Stimulated activated CD8-positive, alpha-beta memory T cell treated with anti-CD3 and anti-CD28 coated beads, Interleukin-7, amount 100 ng/mL, for 48 hours (primary cell): ENCODE measurements at places on chromosomes 7 and 10.

GRCh38 chr7:100059251-100059739, 9.7 kb downstream of the ZSCAN21 start:
- DNase-seq, result no peak

DNA sequence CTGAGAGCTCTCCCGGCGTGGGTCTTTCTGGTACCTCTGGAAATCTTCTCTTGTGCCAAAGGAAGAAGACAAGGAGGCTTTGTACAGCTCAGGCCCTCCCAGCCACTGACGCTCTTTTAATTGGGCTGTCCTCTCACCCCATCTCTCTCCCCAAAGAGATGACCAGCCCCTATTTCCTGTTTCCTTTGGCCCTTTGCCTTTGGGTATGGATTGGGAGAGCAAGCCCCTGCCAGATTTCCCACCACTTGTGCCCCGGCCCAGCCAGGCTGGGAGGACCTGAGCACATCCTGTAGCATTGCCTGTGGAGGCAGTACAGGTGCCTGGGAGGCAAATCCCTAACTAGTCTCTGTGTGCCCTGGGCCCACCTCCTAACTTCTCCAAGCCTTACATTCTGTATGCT, 5.7 kb upstream of the PLAC9 start:
- DNase-seq, result no peak

- no peak for DNase-seq
Measured at GRCh38 chr7:156927571-156928405, 21.7 kb upstream of the NOM1 start.

DNA sequence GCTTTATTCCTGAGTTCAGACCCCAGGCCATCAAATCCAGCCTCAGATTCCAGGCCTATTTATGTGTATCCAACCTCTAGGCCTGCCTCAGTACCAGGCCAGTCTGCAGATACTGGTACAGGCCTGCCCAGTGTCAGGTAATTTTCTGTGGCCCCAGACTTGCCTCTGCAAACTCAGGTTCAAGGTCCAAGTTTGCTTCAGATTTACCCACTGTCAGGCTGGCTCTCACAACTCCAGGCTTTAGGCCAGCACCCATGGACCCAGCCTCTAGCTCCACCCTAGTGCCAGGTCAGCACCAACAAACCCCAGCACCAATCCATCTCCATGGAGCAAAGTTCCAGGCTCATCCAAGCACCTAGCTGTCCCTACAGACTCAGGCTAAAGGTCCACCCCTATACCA, 169.7 kb downstream of the ITGB1 start:
- DNase-seq, result no peak

GRCh38 chr10:97796651-97797050, 24.9 kb upstream of the SFRP5 start:
- DNase-seq, result no peak

DNA sequence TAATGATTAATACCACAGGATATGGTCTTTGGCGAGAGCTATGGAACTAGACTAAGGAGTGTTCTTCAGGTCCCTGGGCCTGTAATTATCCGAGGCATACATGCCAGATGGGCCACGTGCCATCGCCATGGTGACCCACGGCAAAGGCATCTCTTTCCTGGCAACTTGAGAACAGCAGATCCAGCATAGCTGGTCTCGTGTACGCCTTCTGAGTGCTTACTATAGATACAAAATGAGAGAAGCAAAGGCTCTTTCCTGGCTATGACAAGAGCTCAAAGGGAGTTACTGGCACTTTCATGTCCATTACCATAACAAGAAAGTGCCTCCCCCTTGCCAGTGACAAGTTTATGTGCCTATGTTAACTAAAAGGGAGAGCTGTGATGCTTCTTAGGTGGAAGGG, 26.0 kb upstream of the GLI3 start:
- DNase-seq, result no peak

DNA sequence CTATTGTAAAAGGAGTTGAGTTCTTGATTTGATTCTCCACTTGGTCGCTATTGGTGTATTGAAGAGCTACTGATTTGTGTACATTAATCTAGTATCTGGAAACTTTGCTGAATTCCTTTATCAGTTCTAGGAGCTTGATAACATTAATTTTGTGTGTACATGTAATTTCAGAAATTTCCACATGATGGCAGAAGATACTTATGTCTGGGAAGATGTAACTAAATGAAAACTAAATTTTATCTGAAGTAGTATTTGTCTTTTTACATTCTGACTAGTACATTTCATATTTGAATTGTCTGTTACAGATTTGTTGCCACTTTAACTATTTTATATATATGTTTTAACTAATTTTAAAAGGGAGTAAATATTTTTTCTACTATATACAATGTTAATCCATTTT, 27.6 kb downstream of the SDHAF3 start:
- no peak for DNase-seq

DNA sequence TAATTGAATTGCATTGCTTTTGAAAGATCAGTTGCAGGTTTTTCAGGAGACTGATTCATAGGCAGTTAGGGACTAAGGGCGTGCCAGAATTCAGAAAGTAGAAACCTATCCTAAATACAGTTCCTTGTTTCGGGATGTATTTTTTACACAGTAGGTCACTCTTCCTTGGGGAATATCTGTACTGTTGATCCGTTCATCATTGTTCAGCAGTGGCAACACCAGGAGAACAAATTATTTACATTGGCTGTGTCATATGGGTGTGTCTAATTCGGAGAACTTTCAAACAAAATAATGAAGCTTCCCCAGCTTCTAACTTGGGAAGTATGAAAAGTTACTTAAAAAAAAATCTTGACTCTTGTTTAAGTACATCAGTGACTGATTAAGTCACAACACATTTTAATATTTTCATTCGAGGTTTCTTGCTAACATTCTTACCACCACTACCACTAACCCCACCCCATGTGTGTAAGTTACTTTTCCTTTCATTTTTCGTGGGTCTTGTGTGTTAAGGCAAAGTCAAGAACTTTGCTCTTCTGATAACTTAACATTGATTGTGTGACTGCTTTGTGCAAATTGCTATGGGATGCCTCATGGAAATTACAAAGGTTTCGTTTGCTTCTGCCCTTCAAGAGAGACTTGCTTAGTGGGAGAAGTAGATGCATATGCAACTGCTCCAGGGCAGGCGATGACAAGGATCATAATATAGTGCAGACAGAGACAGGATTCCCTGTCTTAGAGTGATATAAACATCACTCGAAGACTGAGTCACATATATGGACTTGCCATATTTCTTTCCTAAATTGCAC, 43.8 kb upstream of the RPA3 start:
- no peak for DNase-seq
